ENCODE measurements at places on chromosomes 5 and 9. TPM values are rescaled to one million over a fixed set of nuclear protein-coding genes. Genes with fewer than 3 reads are reported as not detected.

DNA sequence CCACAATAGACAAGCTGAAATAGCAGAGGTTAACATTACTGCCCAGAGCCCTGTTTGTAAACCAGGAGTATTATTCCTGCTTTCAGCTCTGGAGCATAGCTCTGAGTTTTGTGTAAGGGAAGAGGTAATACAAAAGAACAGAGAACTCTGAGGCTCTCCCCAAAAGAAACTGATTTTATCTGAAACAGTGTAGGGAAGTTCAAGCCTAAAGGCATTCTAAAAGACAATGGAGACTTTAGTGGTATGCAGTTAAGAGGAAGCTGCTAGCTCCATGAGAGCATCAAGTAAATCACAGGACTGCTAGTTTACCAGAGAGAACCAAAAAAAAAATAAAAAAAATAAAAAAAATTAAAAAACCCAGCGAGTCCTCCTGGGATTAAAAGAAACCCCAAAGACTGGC, 146.6 kb upstream of the PCSK5 start:
- DNase-seq: no peak

- DNase-seq: no peak
Measured at GRCh38 chr5:136296846-136297245, 68.5 kb downstream of the TRPC7 start.

GRCh38 chr9:136115641-136116359, 2.9 kb downstream of the TMEM250 start:
- no peak for DNase-seq

DNA sequence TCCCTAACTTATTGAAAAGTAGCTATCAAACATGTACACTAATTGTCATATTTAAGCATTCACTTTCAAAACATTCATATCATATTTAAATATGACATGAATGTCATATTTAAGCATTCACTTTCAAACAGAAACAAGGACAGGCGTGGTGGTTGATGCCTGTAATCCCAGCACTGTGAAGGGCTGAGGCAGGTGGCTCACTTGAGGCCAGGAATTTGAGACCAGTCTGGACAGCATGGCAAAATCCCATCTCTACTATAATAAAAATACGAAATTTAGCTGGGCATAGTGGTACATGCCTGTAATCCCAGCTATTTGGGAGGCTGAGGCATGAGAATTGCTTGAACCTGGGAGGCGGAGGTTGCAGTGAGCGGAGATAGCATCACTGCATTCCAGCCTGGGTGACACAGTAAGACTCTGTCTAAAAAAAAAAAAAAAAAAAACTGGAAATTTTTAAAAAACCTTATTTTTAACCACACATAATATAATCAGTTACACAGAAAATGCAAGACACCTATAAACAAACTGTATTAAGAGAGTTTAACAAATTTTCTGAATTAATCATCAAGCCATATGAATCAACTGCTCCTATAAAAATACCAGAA, 88.1 kb downstream of the LPAR1 start:
- no peak for DNase-seq

The CER1 gene
- polyA plus RNA-seq: 0.98 TPM

DNA sequence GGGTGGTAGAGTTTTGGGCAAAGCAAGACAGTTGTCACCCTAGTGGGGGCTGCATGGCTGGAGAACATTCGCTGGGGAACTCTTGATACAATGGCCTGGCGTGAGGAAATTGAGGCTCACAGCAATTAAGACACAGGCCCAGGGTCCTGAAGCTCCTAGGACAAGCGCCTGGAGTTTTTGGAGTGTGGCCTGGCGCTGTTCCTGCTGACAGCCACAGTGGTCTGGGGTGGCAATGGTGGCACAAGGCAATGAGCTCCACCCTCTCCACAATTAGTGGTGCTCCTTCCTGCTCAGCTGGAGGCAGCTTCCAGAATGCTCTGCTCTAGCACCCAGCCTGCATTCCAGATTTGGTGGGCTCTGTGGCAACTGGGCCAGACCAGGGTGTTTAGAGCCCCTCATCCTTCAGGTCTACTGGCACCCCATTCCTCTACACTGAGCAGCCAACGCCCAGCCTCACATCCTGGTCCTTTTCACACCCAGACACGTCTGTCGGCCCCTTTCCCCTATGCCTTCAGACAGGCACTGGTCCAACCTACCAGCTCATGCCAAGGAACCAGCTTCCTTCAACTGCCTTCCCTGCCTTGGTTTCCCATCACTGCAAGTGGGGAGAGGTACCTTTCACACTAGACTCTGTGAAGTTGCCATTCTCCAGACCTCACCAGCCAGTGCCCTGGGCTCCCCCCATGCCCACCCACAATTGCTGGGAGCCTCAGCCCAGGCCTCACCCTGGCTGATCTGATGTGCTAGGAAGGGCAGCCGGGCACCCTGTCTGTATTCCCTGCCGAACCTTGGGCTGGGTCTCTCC, 138.1 kb upstream of the COL5A1 start:
- no peak for DNase-seq

The TLX3 gene
- polyA plus RNA-seq: not detected

The ASPN gene
- polyA plus RNA-seq: 33.5 TPM
